Left hindlimb (tissue), 1 donor: ENCODE measurements at places on chromosomes 5 and 9.

DNA sequence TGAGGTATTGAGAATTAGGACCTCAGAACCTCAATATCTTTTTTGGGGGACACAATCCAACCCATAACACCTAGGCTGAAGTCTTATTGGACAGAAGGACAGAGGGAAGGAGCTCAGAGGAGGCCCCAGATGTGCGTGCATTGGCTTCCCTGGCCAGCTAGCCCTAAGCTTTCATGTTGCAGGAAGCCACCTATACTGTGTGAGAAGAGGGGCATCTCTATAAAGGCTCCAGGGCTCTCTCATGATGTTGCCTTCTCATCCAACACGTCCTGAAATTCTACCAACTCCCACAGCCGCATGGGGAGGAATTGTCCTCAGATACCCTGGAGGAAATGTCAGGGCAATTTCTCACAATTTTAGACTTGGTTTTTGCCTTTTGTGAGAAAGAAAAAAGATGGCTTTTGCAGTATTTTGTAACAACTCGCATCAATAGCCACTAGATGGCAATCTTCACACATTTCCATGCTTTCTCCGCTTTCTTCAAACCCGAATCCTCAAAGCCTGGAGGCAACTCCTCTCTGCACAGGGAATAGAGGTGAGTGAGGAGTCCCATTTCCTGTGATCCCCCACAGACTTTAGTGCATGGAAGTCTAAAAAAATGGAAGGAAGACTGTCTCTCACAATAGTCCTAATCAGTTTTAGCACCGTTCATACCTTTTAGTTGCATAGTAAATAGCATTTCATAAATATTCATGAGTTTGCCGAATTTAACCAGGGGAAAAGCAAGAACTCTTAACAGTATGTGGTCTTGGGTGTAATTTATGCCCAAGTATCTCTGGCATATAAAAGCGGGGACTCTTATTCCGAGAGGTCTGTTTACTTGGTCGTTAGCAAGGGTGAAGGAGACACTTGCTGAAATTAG, 7.4 kb upstream of the PPP3R2 start:
- DNase-seq, result no peak

DNA sequence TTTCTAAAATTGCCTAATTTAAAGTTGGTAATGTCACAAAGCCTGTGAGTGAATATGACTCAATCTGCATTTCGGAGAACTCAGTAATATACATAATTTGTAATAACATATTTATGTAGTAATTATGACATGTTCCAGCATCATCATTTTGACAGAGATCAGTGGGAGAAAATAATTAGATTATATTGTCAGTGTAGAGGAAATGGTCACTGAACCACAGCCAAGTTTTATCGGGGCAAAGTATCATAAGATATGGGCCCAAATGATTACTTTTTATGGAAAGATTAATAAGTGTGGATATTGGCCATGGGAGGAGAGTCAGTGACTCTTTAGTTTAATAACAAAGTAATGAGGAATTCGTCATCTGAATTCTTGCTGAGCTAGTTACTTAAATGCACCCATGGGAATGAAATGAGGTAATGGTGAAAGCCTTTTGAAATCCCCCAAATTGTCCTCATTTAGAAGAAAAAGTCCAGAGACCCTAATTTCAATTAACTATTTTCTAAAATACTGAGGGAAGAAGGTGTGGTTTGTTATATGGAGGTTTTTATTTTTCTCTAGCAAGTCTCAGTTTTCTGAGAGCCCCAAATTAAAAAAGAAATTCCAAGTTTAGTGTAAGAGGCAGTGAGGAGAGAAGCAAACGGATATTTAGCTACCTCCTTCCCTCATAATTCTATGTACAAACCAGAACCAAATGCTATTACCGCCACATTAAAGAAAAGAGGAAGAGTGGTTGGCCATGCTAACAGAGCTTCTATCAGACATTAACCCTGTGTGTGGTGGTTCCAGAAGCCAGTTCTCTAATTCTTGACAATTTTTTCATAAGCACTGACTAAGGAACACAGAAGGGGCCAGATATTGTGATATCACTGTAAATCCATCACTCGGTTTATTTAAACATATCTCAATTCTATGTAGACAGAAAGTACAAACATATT, 37.7 kb upstream of the MRPS30 start:
- no peak for DNase-seq

DNA sequence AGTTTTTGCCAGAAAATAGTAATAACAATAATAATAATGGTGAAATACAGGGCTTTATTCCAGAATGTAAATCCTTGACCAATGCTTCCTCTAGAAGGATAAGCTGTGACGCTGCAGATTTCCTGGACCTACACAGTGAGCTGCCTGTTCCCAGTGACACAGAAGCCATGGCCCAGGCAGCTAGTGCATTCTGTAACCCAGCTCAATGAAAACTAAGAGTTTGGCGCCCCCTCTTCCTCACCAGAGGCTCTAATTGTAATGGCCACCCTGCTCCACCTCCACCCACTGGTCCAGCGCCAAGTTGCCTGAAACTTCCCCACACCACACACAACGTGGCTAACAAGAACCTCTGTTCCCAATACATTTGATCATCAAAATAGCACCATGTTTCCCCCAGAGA, 248.1 kb downstream of the CETN3 start:
- no peak for DNase-seq

DNA sequence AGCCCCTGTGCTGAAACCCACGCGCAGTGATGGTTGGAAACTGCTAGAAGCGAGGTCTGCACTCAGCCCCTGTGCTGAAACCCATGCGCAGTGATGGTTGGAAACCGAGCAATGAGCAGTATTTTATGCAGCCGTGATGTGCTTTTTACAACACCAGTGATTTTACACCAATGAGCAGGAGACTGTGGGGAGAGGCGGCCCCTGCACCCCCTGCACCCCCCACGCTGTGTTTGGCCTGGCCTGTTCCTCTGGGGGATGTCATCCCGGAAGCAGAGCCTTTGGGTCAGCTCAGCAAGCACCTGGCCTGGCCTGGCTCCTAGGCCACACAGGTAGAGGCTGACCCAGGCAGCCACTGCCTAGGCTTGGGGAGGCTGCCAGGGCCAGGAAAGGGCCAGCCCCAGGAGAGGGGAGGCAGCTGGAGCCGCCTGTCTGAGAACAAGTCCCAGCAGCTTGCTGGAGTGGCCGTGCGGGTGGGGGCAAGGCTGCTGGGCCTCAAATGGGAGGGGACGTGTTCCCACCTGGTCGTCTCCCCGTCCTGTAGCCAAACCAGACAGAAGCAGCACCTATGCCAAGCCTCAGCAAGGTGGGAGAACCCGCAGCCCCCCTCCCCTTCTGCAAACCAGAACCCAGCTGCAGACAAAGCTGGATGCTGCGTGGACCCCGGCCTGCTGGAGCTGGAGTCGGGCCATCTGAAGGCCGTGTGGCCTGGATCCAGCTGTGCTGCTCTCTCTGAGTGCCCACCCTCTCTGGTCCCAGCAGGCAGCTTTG, 46.8 kb downstream of the DBH start:
- DNase-seq, result peak; percentile 72

DNA sequence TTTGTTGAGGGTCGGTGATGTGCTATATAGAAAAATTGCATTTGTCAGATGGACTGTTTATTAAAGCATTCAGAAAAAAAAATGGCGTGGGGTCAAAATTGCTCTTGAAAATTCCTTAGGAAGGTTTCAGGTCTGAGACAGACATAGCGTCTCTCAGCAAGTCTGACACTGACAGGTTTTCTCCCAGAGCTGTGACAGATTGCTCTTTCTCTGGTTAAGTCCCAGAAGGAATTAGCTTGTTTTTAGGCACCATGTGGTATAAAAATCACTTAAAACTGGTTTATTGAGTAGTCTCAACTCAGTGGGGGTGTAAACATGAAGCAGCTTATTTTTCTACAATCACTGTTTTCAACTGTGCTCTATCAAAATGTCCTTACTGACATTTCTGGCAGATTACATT, 1379.8 kb downstream of the MAT2B start:
- no peak for DNase-seq

DNA sequence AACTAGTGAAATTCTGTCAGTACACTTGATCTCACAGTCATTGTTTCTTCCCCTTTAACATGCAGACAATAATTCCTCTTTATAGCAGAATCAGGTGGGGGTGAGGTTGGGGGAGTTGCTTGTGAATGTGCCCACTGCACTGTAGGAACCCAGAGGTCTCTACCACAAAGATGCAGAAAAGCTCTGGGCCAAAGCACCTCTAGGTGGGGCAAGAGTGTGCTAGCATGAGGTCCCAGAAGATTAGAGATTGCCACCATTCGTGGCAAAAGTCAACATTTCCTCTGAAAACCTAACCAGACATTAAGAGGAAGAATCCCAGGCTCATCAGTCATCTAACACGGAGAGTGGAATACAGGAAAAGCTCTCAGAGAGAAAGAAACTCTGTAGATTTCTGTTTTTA, 74.5 kb downstream of the PTCD2 start:
- no peak for DNase-seq

- DNase-seq, result peak; percentile 56
These were observed 22.8 kb downstream of the SMIM3 start for GRCh38 chr5:150801117-150801927.

GRCh38 chr5:54442271-54442670, 13.2 kb upstream of the HSPB3 start:
- no peak for DNase-seq

DNA sequence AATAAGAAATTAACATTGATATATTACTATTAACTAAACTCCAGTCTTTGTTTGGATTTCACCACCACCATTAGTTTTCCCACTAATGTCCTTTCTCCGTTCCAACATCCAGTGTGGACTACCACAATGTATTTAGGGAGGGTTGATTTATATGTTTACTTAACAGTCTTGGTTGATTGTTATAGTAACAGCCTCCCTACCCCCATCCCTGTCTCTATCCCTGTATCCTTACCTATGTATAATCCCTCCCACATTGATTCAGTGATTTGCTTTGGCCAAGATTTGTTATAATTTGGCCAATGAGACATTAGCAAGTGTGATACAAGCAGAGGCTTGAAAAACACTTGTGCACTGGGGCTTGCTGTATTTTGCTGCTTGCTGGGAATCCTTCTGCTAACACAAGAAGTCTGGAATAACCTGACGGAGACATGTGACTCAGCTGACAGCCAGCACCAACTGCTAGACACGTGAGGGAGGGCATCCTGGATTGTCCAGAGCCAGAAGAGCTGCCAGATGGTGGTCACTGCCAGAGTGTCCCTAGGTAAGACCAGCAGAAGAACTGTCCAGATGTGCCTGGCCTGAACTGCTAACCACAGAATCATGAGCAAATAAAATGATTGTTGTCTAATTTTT, 51.2 kb upstream of the TCF7 start:
- DNase-seq, result no peak

DNA sequence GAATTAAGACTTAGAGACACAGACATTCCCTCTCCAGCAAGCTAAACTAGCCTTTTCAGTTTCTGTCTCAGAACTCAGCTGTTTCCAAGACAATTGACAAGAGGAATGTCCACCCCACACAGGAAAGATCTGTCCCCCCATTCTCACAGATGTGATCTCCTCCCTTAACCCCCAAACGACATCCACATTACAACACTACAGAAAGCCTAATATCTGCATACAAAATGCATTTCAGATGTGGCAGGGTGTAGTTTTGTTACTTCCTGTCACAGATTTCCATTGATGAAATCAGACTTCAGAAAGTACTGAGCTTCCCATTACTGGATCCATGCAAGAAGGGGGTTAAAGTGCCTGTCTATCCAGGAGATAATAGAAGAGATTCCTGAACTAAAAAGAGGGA, 2.9 kb upstream of the ARSI start:
- peak; percentile 3 for DNase-seq

DNA sequence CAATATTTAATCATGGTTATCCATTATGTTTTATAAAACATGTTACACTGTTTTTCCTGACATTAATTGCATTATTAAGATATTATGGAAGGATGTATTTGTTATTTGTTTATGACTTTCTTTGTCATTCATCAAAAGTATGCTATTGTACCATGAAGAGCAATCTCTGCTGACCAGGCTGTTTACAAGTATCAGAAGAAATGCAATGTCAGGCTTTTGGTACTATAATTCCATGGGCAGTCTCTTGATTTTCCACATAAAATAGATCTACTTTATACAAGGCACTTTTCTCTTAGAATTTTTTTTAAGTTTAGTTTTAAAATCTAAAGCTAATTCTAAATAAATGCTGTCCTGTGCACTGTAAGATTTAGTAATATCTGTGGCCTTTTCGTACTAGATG, 196.6 kb downstream of the COX7C start:
- DNase-seq, result no peak

DNA sequence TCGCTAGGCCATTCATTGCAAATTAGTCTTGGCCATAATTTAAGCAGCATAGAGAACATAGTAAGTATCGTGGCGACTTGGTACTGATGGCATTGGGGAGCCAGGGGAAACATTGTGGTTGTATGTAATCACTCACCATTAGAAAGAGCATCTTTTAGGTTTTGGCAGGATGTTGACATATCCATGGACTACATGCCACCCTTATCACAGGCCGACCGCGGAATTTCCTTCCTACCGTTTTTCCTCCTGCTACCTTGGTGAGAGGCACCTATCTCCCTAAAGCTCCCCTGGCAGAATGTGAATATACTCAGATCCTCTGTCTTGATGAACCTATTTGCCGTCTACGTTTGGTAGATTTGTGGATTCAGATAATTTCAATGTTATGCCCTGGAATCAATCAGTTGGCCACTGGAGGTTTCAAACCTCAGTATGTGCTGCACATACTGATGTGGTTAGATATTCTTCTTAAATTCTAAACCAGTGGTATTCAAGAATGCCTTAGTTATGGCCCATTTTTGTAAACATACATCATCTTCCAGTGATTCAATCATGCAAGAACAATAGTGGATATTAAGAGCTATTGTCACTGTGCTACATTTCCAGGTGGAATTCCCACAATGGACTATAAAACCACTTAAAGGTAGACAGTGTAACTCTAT, 271.0 kb upstream of the HAPLN1 start:
- no peak for DNase-seq

DNA sequence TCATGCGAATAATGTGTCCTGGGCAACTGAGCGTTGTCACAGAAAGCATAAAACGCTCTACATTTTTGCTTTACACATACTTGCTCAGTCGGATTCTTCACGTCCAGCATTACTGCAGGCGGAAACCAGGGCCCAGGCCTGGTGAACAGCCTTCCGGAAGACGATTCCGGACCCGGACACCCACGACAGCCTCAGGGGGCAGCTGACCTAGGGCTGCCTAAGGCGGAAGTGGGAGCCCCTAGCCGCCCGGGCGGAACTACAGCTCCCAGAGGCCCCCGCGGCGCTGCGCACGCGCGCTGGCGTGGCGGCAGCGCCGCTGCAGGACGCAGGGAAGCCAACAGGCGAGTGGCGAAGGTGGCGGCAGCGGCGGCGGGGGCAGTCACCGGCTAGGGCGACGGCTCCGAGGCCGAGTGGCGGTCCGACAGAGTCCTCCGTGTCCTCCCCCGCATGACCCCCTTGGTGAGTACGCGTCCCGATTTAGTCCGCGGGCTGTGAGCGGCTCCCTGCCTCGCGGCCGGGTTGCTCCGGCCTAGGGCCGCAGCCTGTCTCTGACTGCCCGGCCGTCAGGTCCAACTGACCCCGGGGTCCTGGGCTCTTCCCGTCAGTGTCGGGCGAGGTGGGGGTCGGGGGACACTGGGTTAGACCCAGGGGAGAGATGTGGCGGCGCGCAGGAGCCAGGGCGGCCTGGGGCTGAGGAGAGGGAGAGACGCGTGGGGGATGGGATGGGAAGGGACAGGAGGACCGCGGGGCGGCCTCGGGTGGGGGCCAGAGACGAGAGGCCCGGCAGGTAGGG, at the start of gene GAPVD1:
Gene GAPVD1, plus strand, starts transcription at position 326 of the 793 bp plus-strand sequence. CDS start 37,096 bp downstream, outside the sequence.
- peak; percentile 93 for DNase-seq

- no peak for DNase-seq
These were observed 9.3 kb downstream of the ZNF622 start for GRCh38 chr5:16456103-16456832.
